HS-5 (cell line): ENCODE measurements at places on chromosomes 6 and 20.

DNA sequence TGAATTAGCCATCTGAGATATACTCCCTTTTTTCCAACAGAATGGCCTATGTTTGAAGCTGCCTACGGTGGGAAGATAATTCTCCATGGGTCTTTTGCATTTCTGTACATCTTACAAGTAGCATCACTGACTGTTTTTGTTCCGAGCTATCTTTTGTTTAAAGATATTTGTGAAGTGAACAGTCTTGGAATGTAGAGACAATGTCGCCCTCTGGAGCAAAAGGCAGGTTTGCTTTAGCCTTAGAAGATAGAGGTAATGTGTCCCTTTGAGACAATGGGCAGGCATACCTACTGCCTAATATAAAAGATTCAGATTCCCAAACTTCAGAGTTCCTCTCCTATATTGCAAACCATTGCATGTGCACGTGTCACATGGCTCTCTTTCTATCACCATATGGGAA, 347.8 kb upstream of the CNR1 start:
- DNase-seq, result no peak

- no peak for DNase-seq
These were observed 348.8 kb downstream of the PKHD1 start for GRCh38 chr6:51738614-51739013.

DNA sequence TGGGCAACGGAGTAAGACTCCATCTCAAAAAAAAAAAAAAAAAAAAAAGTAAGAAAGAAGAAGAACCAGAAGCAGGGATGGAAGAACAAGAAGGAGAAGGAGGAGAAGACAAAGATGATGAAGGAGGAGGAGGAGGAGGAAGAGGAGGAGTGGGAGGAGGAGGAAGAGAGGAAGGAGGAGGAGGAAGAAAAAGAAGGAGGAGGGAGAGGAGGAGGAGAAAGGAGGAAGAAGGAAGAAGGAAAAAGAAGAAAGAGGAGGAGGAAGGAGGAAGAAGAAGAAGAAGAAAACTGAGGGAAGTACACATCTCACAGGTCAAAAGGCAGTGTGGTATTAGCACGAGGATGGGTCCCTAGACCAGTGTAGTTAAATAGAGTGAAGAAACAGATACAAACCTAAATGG, 65.1 kb upstream of the SCAF8 start:
- no peak for DNase-seq

- no peak for DNase-seq
These were observed 181.9 kb downstream of the GMPR start for GRCh38 chr6:16420337-16420714.

- DNase-seq, result peak; percentile 35
These were observed 27.5 kb downstream of the EPB41L1 start for GRCh38 chr20:36181934-36182603.

- DNase-seq, result no peak
These were observed 372.1 kb upstream of the HS3ST5 start for GRCh38 chr6:114714836-114715507.

GRCh38 chr6:99022039-99022609, 74.4 kb upstream of the FBXL4 start:
- no peak for DNase-seq

DNA sequence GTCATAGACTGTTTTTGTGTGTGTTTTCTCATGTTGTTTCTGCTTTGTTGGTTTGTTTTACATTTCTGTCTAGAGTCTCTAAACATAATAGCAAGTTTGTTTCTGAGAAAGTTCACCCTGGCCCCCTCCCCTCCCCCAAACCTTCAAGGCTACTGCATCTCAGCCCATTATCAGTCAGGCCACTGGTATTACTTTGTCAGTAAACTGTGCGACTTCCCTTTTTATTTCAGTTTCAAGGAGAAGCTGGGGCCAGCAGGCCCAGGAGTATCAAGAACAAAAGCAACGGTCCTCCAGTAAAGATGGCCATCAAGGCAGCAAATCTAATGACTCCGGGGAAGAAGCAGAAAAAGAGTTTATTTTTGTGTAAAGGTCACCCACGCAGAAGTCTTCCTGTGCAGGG, 32.8 kb upstream of the SCGN start:
- no peak for DNase-seq

GRCh38 chr20:46787991-46788762, 78.7 kb downstream of the SLC2A10 start:
- no peak for DNase-seq

GRCh38 chr6:53818858-53819609, 24.2 kb downstream of the LRRC1 start:
- no peak for DNase-seq

DNA sequence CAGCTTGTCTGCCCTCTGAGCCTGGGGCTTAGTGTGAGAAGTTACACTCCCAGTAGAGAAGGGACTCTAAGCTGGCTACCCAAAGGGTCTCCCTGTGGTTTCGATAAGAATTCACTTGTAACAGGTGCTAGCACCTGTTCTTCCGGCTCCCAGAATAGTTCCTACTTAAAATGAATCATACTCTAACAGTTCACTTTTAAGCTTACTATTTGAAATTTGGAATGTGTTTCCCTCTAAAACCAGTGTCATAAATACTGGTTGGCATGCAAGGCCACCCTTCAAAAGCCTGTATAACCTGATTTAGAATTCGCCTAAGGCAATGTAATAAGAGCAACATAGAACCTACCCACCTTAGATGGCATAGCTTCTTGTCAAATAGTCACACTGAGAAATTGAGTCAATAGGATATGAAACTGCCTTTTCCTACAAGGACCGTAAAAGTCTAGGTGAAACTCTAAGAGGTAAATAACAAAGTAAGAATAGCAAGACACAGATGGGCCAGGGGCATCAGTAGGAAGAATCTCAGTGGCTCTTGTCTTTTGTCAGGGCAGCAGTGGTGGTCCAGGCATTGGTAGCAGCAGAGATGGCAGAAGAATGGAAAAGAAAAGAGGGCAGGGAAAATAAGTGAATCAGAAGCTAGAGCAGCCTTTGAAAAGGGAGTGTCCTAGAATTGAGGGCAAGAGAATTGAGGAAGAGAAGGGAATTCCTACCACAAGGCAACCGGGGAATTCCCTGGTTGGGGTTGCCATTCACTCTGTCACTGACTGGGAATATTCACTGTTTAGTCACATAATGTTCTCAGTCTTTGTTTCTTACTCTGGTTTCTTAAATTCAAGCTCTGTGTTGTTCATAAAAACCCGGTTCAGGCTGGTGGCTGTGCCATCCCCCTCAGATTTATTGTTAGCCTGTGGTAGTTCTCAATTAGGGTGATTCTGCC, 91.5 kb downstream of the HIVEP2 start:
- no peak for DNase-seq

GRCh38 chr6:30260036-30260504, 46.9 kb upstream of the TRIM26 start:
- no peak for DNase-seq

- DNase-seq, result no peak
These were observed 151.0 kb upstream of the RSPO3 start for GRCh38 chr6:126967296-126968005.

- DNase-seq, result no peak
These were observed 71.8 kb upstream of the SIRPA start for GRCh38 chr20:1823450-1823844.

DNA sequence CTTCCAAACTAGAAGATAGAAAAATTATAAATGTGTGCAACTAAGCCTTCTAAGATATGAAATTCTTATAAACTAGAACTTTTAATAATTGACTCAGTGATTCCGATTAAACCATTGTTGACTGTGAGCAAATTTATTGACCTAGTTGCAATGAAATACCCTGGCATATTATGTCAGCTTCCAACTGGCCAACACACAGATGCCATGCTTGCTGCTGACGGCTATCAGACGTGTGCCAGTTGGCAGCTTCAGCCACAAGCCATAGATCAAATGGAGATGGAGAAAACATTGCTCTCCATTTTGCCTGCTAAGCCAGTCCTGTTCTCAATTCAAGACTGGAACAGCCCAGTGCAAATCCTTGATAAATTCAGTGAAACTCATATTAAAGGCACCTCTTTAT, 101.7 kb upstream of the HDGFL1 start:
- no peak for DNase-seq

DNA sequence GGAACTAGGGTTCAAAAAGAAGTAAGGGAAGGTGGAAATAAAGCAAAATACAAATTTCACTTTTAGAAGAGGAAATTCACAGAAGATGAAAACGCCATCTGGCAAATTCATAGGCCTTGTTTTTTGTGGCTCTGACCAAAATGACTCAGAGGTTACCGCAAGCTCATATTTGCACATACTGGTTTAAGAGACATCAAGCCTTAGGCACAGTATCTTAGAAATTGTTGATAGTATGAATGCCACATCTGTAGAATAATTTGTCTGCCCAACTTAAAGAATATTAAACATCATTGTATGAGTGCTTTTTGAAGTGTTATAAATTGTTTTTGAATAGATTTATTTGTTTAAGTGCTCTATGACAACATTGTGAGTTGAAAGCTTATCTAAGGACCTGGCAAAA, 10.6 kb downstream of the TAAR1 start:
- peak; percentile 58 for DNase-seq

DNA sequence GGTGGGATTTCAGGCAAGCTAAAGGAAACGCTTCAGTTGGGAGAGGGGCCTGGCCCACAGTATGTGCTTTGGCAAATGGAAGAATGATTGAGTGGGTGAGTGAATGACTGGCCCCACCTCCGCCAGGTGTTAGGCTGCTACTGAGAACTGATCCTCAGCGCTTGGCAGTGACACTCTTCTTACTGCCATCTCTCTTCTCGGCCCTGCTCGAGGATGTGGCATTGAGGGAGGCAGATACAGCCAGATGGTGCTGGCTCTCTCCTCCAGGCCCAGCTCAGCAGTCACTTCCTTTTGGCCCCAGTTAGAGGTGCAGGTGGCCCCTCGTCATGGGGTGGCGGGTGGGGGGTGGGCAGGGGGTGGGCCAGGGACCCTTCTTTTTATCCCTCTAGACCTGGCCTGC, 38.9 kb upstream of the KCNK5 start:
- DNase-seq, result no peak

- no peak for DNase-seq
These were observed 6.0 kb upstream of the PRL start for GRCh38 chr6:22302838-22303237.

- no peak for DNase-seq
These were observed 4.9 kb downstream of the NKAIN2 start for GRCh38 chr6:123808556-123808955.

DNA sequence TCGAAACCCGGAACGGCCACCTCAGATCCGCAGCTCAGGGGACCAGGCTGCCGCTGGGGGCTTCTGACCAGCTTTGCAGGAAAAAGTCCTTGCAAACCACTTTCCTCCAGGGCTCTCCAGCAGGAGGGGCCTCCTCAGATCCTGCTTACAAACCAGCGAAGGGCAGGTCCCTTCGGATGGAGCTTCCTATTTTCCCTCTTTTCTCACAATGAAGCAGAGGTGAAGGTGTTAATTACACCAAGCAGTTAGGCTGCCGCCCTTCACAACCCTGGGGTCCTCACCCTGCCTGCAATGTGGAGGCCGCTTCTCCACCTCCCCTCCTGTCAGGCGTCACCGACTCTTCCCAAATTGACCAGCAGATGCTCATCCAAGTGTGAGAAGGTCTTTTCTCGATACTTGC, 5.7 kb downstream of the ARHGAP40 start:
- DNase-seq, result no peak

GRCh38 chr20:5770231-5770986, 20.2 kb downstream of the SHLD1 start:
- DNase-seq, result no peak

- DNase-seq, result no peak
These were observed 11.2 kb downstream of the ITCH start for GRCh38 chr20:34374209-34374760.
